ENCODE measurements at places on chromosomes 12 and 14.
A peak's percentile ranks its signal among the peaks of the same experiment; 100 is the strongest.

DNA sequence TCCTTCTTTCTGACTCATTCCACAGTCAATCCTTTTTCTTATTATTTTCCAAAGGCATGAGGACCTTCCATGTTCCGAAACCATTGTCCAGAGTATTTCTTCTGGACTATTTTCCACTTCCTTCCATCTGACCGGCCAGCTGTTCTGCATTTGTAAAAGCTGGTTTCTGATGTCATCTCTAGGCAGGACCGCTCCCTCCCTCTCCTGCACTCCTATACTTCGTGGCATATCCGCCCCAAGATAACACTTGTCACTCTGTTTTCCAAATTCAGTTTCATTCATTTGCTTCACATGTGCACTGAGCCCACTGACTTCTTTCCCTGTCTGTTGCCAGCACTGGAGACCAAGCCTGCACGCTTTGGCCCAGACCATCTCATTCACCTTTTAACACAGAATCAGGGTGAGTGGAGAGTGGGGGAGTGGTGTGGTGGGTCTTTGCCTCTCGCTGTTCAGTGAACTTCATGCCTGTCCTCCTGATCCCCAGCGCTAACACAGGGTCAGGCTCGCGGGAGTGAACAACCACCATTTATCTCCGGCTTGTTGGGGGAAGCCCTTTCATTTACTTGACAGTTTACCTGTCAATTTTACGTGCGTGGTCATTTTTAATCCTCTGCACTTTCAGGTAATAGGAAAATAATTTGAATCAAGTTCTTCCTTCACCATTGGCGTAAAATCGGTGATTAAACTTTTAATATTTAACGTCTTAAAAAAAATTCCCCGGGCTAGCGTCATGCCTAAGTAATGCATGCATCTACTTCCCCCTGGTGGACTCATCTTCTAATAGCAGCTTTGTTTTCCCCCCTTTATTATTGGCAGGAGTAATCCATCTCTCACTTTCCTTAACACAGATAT lies 52.5 kb downstream of the C12orf75 start:
- DNase-seq = no peak

GRCh38 chr12:41466300-41466699 lies 278.2 kb downstream of the PDZRN4 start:
- no peak for DNase-seq

GRCh38 chr14:92486881-92487280 lies 26.7 kb upstream of the RIN3 start:
- no peak for DNase-seq

GRCh38 chr12:75660107-75660530 lies 148.7 kb upstream of the KRR1 start:
- DNase-seq = no peak

DNA sequence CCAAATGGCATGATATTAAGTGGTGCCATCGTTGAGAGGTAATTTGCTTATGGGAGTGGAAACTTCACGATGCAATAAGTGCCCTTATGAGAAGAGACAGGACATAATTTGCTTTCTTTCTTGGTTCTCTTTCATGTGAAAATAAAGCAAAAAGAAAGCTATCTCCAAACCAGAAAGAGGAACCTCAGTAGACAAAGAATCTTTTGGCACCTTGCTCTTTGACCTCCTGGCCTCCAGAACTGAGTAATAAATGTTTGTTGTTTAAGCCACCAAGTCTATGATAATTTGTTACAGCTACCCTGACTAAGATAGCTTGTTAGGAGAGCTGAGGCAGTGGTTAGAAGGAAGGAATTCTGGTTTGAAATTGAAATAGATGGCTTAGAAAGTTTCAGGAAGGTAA lies 39.6 kb downstream of the CCER1 start:
- DNase-seq = no peak

DNA sequence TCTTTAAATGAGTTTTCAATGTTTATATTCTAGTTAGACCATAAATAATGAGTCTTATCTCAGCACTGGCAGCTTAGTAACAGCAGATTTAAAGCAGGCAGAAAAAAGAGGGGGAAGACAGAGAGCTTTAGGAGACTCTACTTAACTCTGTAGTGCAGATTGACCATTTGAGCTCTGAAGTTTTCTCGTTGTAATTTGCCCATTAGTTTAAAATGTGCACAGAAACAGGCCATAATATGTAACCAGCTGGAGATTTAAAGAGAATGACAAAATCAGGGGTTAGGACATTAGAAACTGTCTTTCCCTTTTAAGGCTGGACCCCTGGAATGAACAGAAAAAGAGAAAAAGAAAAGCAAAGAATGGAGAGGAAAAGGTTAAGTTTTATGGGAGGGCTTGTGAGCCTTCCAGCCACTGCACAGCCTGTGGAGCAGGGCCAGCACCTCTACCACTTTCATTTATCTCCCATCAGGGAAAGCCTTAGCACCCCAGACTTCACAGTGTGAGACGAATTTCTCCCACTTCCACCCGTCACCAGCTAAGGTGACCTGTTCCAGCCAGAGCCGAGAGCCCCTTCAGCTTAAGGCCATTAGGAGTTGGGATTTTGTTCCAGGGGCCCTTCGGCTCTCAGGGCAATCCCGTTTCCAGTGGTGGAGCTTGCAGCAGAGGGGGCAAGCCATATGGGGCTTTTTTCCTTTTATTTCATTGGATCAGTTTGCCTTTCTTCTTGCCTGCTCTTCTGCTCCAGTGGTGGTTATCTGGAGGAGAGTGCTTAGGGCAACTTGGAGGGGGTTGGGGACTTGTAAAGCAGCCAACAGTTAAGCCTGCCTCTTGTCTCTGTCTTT lies 8.0 kb downstream of the IL22 start:
- no peak for DNase-seq

GRCh38 chr14:37170993-37171392 lies 1.4 kb downstream of the SLC25A21 start:
- DNase-seq = no peak

DNA sequence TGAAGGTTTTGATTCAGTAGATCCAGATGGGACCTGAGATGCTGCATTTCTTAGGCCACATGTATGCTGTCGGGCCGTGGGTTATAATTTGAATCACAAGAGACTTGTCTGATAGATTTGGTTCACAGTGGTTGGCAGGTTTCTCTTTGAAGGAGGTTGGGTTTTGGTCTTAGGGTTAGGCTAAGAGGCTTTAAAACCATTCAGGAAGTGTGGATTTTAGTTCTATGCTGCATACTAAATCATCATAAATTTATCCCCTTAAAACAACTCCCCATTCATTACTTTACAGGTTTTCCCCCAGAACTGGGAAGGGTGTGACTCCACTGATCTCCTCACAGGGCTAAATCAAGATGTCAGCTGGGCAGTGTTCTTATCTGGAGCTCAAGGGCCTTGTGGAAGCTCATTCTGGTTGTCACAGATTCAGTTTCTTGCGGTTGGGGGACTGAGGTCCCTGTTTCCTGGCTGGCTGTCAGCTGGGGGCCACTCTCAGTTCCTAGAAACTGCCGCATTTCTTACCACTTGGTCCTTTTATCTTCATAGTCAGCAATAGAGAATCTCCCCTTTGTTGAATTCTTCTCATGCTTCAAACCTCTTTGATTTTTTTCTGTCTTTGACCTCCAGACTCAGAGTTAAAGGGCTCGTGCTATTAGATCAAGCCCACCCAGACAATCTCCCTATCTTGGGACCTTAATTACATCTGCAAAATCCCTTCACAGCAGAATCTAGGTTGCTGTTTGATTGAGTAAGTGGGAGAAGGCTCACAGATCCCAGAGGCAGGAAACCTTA lies 20.6 kb upstream of the PCNX1 start:
- DNase-seq = peak; percentile 68

GRCh38 chr12:110330544-110330943 lies 49.5 kb downstream of the ATP2A2 start:
- no peak for DNase-seq

DNA sequence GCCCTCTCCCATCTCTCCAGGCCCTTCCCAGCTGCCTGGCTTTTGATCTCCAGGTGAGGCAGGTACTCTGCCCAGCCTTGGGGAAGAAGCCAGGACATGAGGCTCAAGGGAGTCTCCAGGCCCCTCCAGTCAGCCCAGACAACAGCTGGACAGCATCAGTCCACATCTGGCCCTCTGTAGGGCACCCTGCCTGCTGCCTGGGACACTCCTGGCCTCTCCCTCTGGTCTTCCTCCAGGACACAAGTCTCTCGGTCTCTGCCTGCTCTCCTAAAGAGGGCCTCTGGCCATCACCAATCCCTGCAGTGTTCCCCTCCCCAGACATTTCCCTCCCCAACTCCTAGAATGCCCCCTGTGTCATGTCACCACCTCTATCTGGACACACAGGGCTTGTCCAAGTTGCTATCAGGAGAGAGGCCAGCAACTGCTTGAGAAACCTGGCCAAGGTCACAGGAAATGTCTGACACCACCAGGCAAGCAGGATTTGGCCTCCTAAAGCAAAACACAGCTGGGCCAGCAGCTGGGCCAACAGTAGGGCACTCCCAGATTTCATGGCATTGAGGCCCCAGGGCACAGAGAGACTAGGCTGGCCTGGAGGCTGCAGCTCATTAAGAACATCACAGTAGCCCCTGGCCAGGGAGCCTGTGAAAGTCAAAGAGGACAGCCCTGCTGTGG lies 29.0 kb downstream of the LTBP2 start:
- DNase-seq = no peak

- DNase-seq = peak; percentile 75
Measured at GRCh38 chr12:113208041-113208934, 13.0 kb upstream of the TPCN1 start.

GRCh38 chr12:92065639-92066038 lies 80.0 kb downstream of the BTG1 start:
- no peak for DNase-seq

DNA sequence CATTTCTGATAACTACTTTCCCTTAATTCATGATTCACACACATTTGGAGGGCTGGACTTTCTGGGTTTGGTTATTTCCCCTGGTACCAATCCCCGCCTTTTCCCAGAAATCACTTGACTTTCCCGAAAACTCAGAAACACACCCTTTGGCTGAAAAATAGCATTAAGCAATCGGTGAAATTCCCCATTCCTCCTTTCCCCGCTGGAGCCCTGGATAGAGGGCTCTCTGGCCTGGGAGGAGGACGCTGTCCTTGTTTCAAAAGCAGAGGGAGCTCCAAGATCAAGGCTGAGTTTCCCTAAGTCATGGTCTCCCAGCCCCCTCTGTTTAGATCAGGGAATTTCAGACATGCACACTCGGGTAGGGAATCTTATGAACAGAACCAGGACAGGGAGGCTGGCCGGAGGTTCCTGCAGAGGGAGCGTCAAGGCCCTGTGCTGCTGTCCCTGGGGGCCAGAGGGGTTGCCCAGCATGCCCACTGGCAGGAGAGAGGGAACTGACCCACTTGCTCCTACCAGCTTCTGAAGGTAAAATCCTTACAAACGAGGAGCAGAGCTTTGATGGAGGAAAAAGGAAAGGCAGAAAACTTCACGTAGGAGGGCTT lies at the start of gene C1S:
TSS of gene C1S (plus strand) at position 366 of the 602 bp plus-strand sequence. CDS start 1,195 bp downstream, outside the sequence.
- DNase-seq = no peak

- no peak for DNase-seq
Measured at GRCh38 chr12:67362526-67362925, 93.4 kb downstream of the CAND1 start.

Measured in activated CD8-positive, alpha-beta memory T cell treated with anti-CD3 and anti-CD28 coated beads for 24 hours (primary cell).